ENCODE measurements at places on chromosomes 4 and X. TPM values are rescaled to one million over a fixed set of nuclear protein-coding genes. Genes with fewer than 3 reads are reported as not detected.

RTL5 gene
- 1.3 TPM for total RNA-seq

TXK gene
- total RNA-seq = 0.64 TPM

IL13RA2 gene
- total RNA-seq = 2.3 TPM

GPC3 gene
- 0.32 TPM for total RNA-seq

NDNF gene
- 0.32 TPM for total RNA-seq

ATP2B3 gene
- not detected for total RNA-seq

PHKA1 gene
- total RNA-seq = 8.6 TPM

EFHC2 gene
- 0.32 TPM for total RNA-seq

PLS3 gene
- 271 TPM for total RNA-seq

SHOX gene
- not detected for total RNA-seq

TMPRSS11A gene
- total RNA-seq = not detected

NDP gene
- not detected for total RNA-seq

ZNF157 gene
- under 0.01 TPM for total RNA-seq

USO1 gene
- total RNA-seq = 105 TPM

PDK3 gene
- total RNA-seq = 4.5 TPM

LDB2 gene
- total RNA-seq = 24.2 TPM

HSD17B11 gene
- total RNA-seq = 24.2 TPM

PCDH7 gene
- total RNA-seq = 53.1 TPM

All from fibroblast of villous mesenchyme (primary cell).